Stimulated activated CD8-positive, alpha-beta memory T cell treated with anti-CD3 and anti-CD28 coated beads, Interleukin-15, amount 100 ng/mL, for 48 hours (primary cell): ENCODE measurements at places on chromosomes 5 and 9.

DNA sequence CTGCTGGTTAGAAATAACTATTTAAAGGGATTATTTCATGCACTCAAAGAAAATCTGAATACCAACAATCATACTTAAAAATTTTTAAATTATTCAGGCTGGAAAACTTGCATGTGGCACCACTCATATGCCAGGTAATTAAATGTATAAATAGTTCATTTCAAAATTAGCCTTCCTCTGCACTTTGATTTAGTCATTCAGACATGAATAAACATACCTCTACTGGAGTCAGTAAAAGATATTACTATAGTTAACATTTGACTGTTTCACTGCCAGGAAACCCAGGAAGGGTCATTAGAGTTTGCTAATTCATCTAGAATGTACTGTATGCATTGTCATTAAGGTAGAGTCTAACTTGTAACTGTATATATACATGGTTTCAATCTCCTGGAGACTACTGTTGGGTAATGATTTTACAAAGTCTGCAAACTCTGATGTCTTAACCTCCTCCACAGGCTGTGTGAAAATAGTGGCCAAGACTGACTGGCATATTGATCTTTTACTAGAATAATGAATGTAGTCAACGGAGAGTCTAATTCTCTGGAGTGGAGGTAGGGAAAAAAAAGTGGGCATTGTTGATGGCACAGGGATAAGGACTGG lies 43.7 kb downstream of the TEX10 start:
- no peak for DNase-seq

GRCh38 chr5:143006501-143006900 lies 236.3 kb downstream of the ARHGAP26 start:
- DNase-seq = no peak

DNA sequence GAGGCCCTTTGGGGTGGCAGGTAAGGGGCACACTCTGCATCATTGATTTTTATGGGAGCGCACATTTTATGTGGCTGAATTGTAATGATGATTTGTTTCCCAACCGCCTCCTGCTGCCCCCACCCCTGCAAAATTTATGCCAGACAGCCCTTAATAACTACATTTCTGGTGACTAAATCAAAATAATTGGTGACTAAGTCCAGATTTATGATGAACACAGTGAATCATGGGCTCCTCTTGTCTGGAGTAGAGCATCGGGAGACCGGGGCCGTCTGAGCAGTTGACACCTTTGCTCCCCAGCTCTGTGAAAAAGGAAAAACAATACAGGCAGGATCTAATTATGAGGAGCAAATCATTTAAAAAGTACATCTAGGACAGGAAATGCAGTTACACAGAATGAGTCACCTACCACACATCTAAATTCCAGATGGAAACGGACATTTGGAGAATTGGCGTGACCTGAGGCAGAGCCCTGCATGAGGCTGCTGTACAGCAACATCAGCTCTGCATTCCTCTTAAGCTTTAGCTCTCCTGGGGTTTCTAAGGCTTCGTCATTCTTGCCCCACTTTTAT lies 58.9 kb downstream of the DOCK2 start:
- no peak for DNase-seq

DNA sequence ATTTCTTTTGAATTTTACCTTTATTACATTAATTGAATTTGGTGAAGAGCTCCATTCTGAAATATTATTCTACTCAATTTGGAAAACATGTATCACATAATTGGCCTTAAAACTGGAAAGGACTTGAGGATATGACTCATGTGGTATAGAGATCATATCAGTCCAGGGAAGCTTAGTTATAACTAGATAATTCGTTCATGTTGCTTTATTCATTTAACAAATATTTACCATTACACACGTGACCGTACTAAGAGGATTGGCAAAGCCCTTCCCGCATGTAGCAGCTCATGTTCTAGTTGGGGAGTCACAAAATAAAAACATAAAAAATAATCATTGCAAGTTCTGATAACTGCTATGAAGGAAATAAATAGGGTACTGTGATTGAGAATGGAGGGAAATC lies 1816.5 kb downstream of the MAT2B start:
- no peak for DNase-seq

- DNase-seq = no peak
These were observed 124.7 kb upstream of the FTMT start for GRCh38 chr5:121726991-121727390.

- DNase-seq = no peak
These were observed 107.1 kb downstream of the MUSK start for GRCh38 chr9:110775724-110776123.
